Natural killer cell treated with Interleukin-12 subunit alpha and Interleukin-12 subunit beta and Interleukin-15 and Interleukin-18, amount 100 ng/mL, for 72 hours (primary cell): ENCODE measurements at places on chromosomes 6 and 20. TPM values are rescaled to one million over a fixed set of nuclear protein-coding genes. Genes with fewer than 3 reads are reported as not detected.

GRCh38 chr6:164252291-164252690 is 837.8 kb downstream of the QKI start:
- DNase-seq: no peak
- H3K4me3 ChIP-seq: no peak overlapping the region
- no peaks in the 10 kb centered on the region for H3K27me3 ChIP-seq
- H3K4me1 ChIP-seq: no peaks in the 10 kb centered on the region
- H3K27ac ChIP-seq: no peak overlapping the region

GRCh38 chr6:111566873-111567517 is 38.7 kb downstream of the TRAF3IP2 start:
- no peaks in the 10 kb centered on the region for H3K27me3 ChIP-seq
- H3K27ac ChIP-seq: no peak overlapping the region
- H3K36me3 ChIP-seq: peaks cover 15% of the 10 kb centered on the region
- peaks cover 18% of the 10 kb centered on the region for H3K4me1 ChIP-seq
- peak overlapping the region; percentile 6 for H3K4me3 ChIP-seq

DNA sequence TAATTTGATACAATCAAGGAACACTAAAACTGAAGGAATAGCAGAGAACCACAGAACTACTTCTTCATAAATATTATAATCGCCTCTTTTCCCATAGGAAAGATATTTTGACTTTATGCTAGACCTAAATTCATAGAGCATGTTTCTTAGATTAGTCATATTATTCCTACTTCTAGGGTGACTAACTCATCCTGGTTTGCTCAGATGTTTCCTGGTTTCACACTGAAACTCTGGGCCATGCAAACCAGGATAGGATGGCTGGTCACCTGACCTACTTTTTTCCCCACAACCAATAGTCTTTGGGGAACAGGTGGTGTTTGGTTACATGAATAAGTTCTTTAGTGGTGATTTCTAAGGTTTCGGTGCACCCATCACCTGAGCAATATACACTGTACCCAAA is 42.8 kb downstream of the MMS22L start:
- no peak overlapping the region for H3K27ac ChIP-seq
- H3K36me3 ChIP-seq: peaks cover 30% of the 10 kb centered on the region

- no peak overlapping the region for H3K4me3 ChIP-seq
- peaks cover 5% of the 10 kb centered on the region for H3K4me1 ChIP-seq
- H3K36me3 ChIP-seq: no peaks in the 10 kb centered on the region
- no peak for DNase-seq
- H3K27ac ChIP-seq: no peak overlapping the region
Measured at GRCh38 chr6:128494440-128494839, 26.0 kb downstream of the PTPRK start.

GRCh38 chr6:133817460-133818047 is 71.4 kb upstream of the TCF21 start:
- peaks cover 23% of the 10 kb centered on the region for H3K27me3 ChIP-seq
- H3K27ac ChIP-seq: no peak overlapping the region
- H3K4me1 ChIP-seq: no peaks in the 10 kb centered on the region
- H3K36me3 ChIP-seq: no peaks in the 10 kb centered on the region
- DNase-seq: no peak

DNA sequence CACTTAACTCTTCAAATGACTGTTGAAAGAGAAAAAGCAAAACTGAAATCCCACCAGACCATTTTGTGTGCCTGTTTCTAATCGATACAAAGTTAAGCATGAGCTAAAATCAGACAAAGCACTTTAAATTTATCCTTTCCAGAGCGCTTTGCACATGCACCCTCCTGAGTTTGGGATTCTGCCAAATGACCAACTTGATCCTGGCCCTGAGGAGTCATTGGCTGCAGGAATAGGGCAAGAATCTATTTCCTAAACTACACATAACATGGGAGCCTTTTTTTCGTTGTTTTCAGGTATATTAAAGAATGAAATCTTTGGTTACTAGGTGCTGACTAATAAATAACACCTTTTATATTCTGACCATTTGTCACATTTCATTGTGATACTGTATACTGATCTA is 23.8 kb upstream of the MTHFD1L start:
- peaks cover 13% of the 10 kb centered on the region for H3K27me3 ChIP-seq
- no peaks in the 10 kb centered on the region for H3K36me3 ChIP-seq
- H3K4me3 ChIP-seq: no peak overlapping the region
- DNase-seq: no peak
- no peaks in the 10 kb centered on the region for H3K4me1 ChIP-seq
- no peak overlapping the region for H3K27ac ChIP-seq

DNA sequence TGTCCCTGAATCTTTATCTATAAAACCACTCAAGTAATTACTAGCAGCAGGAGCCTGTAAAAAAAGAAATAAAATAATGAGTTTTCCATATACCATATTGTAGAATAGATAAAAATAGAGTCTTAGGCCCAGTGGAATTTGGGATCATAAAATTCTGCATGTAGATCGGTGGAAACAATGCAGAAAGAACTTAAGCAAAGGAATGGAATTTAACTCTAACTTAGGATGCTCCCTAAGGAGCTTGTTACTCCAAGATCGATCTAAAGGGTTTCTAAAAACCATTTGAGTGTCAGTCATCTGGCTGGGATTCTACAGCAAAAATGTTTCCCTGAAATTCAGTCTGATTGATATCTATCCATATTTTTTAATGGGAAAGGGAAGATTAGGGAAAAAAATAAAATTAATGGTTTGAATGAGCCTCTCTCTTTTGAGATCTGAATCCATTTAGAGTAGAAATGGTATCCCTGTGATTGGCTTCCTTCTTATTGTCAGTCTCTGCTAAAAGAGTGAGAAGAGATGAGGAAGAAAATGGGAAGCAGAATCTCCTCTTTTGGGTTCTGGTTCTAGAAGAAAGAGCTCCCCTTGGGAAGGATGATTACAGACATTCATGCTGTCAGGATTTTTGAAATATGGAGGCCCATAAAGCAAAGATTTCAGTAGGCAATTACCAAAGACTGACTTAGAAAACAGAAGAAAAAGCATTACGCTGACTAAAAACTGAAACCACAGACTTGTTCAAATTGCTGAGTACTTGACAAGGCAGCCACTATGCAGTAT is 564.3 kb upstream of the MARCKS start:
- H3K27me3 ChIP-seq: no peaks in the 10 kb centered on the region
- H3K27ac ChIP-seq: no peak overlapping the region
- no peak for DNase-seq
- H3K4me3 ChIP-seq: no peak overlapping the region
- no peaks in the 10 kb centered on the region for H3K36me3 ChIP-seq

DNA sequence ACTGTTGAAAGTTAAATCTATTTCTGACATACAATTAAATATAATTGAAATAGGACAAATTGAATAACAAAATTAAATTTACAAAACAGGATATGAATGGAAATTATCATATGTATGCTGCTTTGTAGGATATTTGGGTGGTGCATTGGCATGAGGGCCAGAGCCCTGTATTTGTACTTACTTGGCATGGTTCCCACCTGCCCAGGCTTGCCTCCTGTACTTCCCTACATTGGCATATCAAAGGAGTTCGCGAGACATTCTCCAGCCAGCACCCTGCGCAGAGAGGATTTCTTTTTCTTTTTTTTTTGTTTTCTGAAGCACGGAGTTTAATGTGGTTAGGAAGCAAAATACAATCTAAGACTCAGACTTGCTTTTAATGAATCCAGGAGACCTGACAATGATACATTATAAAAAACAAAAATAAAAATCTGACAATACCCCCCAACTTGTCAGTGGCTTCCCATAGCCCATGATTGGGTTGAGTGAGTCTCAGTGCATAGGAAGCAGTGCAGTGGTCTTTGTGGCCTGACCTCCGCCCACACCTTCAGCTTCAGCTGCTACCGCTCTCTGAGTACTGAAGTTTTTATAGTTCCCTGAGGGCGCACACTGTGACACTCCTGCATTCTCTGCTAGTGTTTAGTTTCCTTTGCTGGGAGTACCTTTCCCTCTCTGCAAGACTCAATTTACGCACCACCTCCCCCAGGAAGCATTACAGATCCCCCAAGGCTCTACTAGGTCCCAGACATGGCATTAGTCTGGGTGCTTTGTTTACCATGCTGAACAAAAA is 440.8 kb downstream of the UTRN start:
- H3K4me3 ChIP-seq: peak overlapping the region; percentile 28
- H3K36me3 ChIP-seq: peaks cover 19% of the 10 kb centered on the region
- peak; percentile 68 for DNase-seq
- H3K27ac ChIP-seq: peak overlapping the region; percentile 79

DNA sequence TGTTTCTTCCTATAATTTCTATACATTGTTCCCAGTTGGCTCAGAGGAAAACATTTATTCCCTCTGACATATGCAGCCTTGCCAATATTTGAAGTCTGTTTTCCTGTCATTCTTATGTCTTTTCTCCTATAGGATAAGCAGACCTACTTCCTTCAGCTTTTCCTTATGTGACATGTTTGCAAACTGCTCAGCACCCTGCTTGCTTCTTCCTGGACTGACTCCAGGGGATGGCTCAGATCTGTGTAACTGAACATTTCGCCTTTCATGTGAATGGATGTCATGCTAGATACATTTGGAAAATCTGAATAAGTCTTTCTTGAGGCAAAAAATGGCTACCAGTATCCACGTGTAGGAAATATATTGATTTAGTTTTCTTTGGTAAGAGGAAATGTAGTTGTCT is 113.2 kb downstream of the CARMIL1 start:
- DNase-seq: no peak
- no peak overlapping the region for H3K4me3 ChIP-seq
- peaks cover 2% of the 10 kb centered on the region for H3K27me3 ChIP-seq
- H3K27ac ChIP-seq: no peak overlapping the region

DNA sequence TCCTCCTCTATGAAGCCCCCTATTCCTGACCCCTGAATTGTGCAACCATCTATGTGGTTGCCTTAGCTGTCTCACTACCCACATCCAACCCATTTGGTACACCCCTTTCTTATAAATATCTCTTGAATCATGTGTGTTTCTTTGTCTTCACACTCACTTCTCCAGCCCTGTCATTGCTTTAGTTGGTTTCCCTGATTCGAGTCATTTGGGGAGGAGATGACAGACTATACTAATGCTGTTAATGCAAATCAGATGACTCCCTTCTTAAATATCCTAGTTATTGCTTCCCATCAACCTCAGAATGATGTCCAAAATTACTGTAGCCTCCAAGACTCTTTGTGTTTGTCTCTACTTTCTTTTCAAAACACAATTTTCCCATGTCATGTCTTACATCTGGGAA is 23.0 kb downstream of the SLC35D3 start:
- no peak overlapping the region for H3K4me3 ChIP-seq
- peaks cover 5% of the 10 kb centered on the region for H3K36me3 ChIP-seq
- no peak for DNase-seq
- no peaks in the 10 kb centered on the region for H3K4me1 ChIP-seq

GRCh38 chr6:7723554-7723953 is 2.3 kb upstream of the BMP6 start:
- peaks cover 34% of the 10 kb centered on the region for H3K27me3 ChIP-seq
- no peaks in the 10 kb centered on the region for H3K36me3 ChIP-seq
- H3K4me1 ChIP-seq: peaks cover 4% of the 10 kb centered on the region
- DNase-seq: no peak
- H3K27ac ChIP-seq: no peak overlapping the region

- H3K36me3 ChIP-seq: no peaks in the 10 kb centered on the region
- no peak overlapping the region for H3K4me3 ChIP-seq
- no peaks in the 10 kb centered on the region for H3K27me3 ChIP-seq
- DNase-seq: no peak
- H3K4me1 ChIP-seq: no peaks in the 10 kb centered on the region
Measured at GRCh38 chr6:54248319-54248718, 59.9 kb upstream of the TINAG start.

DNA sequence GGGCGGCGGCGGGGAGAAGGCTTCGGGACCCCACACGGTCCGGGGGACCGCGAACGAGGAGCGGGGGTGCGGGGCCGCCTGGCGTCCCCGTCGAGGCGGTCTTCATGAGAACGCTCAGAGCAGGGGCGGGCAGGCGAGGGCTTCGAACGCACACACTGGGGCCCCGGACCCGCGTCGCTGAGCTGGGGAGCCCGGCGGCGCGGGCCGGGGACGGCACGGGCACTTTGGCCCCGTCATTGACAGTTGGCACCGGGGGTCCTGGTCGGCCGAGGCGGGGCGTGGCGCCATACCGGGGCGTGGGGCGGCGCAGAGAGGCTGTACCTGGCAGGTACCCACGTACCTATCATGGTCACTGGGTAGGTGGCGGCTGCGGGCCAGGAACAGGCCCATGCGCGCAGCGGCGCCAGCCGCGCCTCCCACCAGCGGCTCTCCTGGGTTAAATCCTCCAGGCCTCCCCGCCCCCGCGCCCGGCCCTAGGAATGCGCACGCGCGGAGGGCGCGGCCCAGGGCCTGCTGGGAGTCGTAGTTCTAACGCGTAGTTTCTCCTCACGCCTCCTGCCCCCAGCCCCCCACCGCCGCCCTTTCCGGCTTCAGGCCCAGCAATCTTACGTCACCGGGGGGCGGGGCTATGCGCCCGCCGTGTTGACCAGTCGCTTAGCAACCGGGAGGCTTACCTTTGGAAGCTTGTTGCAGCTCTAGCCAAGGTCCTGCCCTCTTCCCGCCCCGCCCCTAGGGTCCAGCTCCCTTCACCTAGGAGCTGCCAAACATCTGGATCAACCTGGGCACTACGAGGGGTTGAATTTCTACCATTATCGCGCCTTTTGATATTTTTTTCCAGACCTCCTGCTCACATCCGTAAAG is at the start of the genes PACRG and PRKN:
Gene PACRG, plus strand, starts transcription at position 653 of the 861 bp plus-strand sequence.
Gene PRKN, minus strand, starts transcription at position 445 of the 861 bp plus-strand sequence.
- no peaks in the 10 kb centered on the region for H3K36me3 ChIP-seq
- H3K4me3 ChIP-seq: peak within 1 kb of the TSS; percentile 74
- DNase-seq: peak; percentile 99
- H3K27me3 ChIP-seq: no peaks in the 10 kb centered on the region
- H3K4me1 ChIP-seq: peaks cover 6% of the 10 kb centered on the region
- H3K27ac ChIP-seq: peak within 1 kb of the TSS; percentile 77

DNA sequence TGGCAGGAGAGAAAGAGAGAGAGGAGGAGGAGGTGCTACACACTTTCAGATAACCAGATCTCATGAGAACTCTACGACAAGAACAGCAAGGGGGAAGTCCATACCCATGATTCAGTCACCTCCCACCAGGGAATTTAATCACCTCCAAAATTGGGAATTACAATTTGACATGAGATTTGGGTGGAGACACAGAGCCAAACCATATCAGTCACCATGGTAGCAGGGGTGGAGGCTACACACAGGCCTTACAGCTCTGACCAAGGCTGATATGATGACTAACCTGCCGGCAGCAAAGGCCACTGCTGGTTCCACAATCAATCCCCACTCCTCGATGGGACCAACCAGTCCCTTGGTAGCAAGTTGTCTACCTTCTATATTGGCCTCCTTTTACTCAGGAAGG is 13.6 kb upstream of the RBM24 start:
- H3K27ac ChIP-seq: no peak overlapping the region
- H3K36me3 ChIP-seq: no peaks in the 10 kb centered on the region
- H3K27me3 ChIP-seq: peaks cover 7% of the 10 kb centered on the region
- no peaks in the 10 kb centered on the region for H3K4me1 ChIP-seq

SCRT2 gene
- not detected for total RNA-seq

HRH3 gene
- not detected for total RNA-seq

GGTLC1 gene
- total RNA-seq: not detected

CST4 gene
- not detected for total RNA-seq

KHDC1L gene
- not detected for total RNA-seq

POPDC3 gene
- not detected for total RNA-seq

SLC24A3 gene
- 1.4 TPM for total RNA-seq

SMIM26 gene
- total RNA-seq: 44.4 TPM

HLA-DRB1 gene
- total RNA-seq: 117 TPM
